ENCODE measurements at places on chromosomes 11 and 22. TPM values are rescaled to one million over a fixed set of nuclear protein-coding genes. Genes with fewer than 3 reads are reported as not detected.

TMEM191B gene
- polyA plus RNA-seq, result not detected

DNA sequence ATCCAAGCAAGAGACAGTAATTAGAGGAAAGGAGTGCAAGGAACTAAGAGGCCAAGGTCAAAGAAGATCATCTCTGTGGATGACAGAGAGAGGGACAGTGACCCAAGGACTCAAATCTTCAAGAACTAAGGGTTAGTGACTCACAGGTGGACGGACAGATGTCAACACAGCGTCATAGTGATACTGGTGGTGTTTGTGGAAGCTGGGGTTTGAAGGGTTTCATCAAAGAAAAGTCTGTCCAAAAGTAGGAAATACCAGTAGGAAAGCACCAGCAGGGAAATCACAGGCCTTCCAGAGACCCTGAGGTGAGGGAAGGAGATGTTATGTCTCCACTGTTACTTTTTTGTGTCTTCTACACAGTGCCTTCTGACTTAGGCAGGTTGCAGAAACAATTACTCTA is 32.2 kb downstream of the IL10RA start:
- no peak for DNase-seq

DNA sequence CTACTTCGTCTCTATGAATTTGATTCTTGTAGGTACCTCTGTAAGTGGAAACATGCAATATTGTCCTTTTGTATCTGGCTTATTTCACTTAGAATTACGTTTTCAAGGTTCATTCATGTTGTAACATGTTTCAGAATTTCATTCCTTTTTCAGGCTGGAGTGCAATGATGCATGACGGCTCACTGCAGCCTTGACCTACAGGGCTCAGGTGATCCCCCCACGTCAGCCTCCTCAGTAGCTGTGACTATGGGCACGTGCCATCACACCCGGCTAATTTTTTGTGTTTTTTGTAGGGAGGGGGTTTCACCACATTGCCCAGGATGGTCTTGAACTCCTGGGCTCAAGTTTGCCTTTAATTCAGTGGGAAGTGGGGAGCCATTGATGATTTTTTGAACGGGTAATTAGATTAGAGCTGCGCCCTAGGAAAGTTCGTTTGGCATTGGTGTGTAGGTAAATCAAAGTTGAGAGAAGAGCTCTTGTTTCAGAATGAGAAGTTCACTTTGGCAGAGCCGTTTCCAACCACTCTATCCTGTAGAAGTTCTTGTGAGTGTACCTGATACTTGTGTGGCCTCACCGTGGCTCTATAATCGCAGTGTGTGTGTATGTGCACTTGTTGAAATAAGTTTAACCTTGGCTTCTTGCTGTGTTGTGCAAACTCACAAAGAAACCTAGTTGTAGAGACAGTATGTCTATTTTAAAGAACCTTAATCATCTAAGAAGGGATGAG is 115.9 kb downstream of the NAV2 start:
- no peak for DNase-seq

SLC37A2 gene
- polyA plus RNA-seq, result 2.4 TPM

GRCh38 chr22:45451972-45452371 is 38.5 kb downstream of the RIBC2 start:
- DNase-seq, result no peak

GRCh38 chr11:3803726-3804495 is 4.4 kb upstream of the PGAP2 start:
- DNase-seq, result no peak

Measured in muscle of arm (tissue), 14 donors.